AG04450 (cell line): ENCODE measurements at places on chromosomes 1 and 21. TPM values are rescaled to one million over a fixed set of nuclear protein-coding genes. Genes with fewer than 3 reads are reported as not detected.

Gene BSND
- polyA plus RNA-seq: not detected in 2 replicates

DNA sequence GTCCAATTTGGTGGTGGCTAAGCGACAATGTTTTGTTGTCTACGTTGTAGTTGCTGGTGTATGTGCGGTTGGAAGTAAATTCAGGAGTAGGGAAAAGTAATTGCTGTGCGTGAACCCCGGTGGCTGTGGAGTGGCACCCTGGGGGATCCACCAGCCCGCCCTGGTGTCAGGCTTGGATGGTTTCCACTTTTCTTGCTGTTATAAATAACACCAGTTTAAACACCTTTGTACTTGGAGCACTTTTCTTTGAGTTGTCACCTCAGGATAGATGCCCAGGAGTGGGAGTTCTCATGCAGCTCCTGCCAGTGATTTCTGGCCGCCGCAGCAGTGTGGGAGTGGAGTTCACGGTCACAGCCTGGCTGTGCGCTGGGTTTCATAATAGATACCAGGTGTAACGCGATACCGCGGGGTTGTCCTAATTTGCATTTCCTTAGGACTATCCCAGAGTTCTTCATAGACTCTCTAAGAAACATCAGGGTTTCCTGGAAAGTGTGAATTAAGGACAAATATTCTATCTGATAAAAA is 12.8 kb upstream of the TMEM200B start:
- no peak for DNase-seq

Gene MAP3K7CL
- 11.0 and 11.1 TPM in 2 replicates for polyA plus RNA-seq

DNA sequence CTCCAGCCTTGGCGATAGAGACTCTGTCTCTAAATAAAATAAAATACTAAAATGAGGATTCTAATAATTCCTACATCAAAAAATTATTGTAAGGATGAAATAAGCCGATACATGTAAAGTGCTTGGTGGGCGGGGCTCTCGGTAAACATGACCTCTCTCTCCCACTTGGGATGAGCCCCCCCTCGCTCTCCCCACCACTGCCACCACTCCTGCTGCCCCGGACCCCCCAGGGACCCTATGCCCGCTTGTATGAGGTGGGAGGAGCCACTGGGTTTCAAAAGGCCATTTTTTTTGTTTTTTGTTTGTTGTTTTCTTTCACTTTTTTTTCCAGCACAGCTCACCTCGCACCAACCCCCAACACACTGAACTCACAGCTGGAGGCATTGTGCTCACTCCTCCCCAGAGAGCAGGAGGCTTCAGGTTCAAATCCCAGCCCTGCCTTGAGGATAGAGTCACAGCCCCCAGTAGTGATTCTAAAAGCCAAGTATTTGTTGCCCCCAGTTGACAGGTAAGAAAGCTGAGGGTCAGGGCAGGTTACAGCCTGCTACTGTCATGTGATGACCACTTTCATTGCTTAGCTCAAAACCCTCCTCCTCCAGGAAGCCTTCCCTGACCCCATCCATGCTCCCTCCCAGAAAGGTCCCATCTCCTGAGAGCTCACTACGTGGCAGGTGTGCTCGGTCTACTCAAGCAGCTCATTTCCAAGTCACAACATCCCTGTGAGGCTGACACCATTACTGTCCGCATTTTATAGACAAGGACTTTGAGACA is 4.2 kb downstream of the SDC3 start:
- no peak for DNase-seq

DNA sequence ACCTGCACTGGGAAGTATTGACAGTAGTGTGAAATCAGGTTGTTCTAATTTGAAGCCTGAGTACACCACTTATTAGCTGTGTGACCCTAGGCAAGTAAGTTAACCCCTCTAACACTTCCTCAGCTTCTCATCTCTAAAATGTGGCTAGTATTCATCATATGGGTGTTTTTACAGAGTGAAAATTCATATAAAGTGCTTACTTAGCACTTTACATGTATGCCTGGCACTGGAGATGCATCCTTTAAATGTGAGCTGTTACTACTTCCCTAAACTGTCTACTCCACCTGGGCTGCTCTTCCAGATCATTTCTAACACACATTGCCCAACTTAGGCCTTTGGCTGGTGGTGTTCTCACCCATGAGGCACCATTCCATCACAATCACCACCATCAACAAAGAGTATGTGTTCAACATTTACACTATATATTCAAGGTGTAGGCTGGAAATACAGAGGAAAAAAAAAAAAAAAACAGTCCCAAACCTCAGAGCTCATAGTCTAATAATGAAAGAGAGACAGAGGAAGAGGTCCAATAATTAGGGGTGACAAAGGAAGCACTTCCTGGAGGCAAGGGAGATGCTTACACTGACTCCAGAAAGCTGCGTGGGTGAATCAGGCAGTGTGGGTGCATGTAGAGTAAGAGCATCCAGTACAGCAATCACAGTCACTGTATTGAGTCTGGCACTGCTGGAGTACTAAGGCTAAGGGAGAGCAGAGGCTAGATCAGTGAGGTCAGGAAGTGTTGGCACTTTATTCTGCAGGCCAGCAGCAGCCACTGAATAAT is 3.6 kb downstream of the STX6 start:
- no peak for DNase-seq

Gene DNASE2B
- polyA plus RNA-seq: not detected in 2 replicates

DNA sequence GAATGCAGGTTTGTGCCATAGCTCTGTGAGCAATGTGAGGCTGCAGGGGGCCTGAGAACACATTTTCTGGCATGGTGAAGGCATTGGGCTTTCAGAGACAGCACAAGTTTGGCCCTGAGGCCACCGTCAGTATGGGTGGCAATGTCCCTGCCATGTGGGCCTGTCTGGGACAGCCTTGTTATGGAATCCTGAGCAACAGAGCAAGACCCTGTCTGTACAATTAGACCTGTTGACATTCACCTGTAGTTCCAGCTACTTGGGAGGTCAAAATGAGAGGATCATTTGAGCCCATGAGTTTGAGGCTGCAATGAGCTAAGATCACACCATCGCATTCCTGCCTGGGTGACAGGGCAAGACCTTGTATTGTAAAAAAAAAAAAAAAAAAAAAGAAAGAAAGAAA is 35.6 kb downstream of the PRDM15 start:
- DNase-seq: no peak
